Nephron progenitor cell (in vitro differentiated cells): ENCODE measurements at places on chromosomes 5 and 9.

- no peak for DNase-seq
These were observed 157.5 kb downstream of the EBF1 start for GRCh38 chr5:158942217-158942616.

GRCh38 chr5:17304282-17304681, 86.9 kb downstream of the BASP1 start:
- DNase-seq = no peak

GRCh38 chr5:38922199-38922598, 76.4 kb downstream of the OSMR start:
- peak; percentile 67 for DNase-seq

DNA sequence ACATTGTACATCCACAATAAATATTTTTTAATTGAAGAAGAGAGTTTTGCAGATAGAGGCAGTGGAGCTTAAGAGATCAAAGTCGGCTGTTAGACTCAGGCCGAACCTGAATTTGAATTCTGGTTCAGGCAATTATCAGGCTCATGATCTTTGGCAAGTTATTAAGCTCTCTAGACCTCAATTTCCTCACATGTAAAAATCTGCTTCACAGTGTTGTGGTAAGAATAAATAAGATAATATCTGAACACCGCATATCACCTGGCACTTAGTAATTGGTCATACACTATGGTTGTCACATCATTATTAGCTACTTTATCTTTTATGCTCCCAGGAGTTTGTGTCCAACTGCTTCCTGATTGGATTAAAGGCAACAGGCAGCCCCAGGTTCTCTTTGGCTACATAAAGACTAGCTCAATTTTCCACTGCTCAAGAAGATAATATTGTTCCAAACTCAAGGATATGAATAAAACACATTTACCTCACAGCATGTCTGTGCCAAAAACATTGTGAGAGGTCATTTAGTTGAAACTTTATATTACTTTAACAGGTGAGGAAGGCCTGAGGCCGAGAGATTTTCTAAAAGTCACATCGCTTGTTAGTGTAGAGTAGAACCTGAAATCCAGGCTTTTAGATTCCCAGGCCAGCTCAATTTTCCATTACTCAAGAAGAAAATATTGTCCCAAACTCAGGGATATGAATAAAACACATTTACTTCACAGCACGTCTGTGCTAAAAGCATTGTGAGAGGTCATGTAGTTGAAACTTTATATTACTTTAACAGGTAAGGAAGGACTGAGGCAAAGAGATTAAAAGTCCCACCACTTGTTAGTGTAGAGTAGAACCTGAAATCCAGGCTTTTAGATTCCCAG, 289.2 kb upstream of the PTGER4 start:
- no peak for DNase-seq

DNA sequence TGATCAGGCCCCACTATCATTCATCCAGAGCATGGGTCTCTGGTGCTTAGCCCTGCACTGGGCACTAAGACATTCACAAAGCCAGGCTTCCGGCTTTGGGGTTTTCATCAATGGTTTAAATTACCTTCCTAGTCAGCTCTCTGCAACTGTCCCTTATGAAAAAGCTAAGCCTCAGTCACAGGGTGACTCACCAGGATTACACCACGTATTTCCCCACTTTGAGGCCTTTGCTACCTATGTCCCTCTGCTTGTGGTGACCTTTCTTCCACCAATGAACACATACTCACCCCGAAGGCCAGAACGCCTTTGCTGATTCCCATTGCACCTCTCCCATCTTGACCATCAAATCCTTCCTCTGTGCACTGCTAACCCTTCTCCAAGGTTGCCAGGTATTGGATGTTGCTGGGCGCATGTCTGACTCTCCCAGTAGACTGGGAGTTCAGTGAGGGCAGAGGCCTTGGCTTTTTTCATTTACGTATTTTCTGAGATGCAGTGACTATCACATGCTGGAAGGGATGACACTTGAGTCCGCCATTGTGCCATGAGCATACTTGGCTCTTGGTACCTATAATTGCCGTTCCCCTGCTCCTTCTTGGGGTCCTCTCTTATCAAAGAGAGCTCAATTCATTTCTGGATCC, 58.7 kb upstream of the TNFSF8 start:
- no peak for DNase-seq

- no peak for DNase-seq
These were observed 472.2 kb downstream of the TUSC1 start for GRCh38 chr9:25206027-25206426.

GRCh38 chr5:177427211-177427822, 841 bp downstream of the GRK6 start:
- no peak for DNase-seq

GRCh38 chr5:21680196-21680595, 1172.9 kb downstream of the CDH12 start:
- DNase-seq = no peak

- no peak for DNase-seq
These were observed 43.7 kb upstream of the RFX3 start for GRCh38 chr9:3569529-3569928.

GRCh38 chr5:170425731-170426130, 36.6 kb upstream of the KCNMB1 start:
- no peak for DNase-seq

DNA sequence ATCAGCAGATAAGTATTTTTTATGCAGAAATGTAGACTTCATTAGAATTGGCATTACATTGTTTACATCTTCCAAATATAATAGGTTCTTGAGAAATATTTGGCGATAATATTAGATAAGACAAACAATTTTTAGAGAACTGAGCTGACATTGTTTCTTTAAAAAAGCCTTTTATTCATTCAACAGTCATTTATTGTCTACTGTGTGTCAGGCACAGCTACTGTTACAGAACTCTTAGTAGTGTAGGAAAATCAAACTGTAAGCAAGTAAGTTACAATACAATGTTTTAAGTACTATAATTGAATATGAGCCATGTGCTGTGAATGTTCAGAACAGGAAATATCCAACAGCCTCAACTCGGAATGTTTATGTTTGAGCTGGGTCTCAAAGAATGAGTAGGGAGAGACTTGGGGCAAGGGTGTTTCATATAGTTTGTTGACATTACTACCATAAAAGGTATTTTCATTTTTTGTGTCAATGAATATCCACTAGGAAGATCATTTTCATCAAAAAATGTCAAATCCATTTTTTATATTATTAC, 114.0 kb downstream of the CDC42SE2 start:
- DNase-seq = no peak

DNA sequence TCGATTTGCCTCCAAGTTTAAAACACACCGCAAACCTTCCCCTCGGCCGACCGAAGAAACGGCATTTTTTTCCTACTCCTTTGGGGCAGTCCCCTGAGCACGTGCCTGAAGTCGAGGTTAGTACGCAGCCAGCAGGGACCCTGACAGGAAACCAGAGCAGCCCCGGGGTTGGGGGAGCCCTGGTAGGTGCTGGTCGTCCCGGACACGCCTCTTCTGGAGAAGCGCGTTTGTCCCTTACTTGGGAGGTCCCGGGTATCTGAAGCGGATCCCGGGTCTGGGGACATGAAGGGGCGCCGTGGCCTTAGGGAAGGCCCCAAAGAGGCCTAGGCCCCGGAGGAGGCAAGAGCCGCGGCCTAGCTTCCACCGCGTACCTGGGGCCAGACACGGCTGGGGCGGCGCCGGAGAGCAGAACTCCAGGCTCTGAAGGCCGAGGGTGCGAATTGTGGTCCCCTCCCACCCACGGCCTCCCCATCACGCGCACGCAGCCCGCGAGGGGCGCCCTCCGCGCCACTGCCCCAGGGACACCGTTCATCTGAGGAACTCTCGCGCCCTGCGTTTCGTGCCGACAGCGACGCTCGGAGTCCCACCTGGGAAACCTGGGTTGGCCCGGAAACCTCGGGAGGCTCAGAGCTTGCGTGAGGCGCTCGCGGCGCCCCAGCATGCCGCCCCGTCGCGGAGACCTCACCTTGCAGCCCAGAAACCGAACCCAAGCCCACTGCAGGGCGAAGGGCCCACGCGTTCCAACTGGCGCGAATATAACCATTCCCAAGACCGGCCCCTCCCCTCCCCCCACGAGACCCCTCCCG, 10.4 kb downstream of the OTP start:
- DNase-seq = peak; percentile 18

DNA sequence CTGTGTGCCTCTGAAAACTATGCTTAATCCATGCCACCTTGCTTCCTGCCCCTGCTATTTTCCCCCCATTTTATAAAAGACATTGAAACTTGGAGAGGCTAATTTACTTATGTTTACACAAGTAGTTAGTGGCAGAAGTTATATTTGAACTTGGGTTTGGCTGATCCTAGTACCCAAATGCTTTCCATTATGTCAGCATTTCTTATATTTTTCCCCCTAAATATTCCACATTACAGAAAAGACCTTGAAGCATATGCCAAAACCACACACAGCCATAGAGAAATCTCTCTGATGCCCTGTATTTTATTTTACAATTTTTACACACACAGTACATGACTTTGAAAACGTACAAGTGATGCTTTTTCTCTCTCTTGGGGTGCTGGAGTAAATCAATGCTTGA, 11.2 kb downstream of the C1QTNF2 start:
- DNase-seq = no peak

DNA sequence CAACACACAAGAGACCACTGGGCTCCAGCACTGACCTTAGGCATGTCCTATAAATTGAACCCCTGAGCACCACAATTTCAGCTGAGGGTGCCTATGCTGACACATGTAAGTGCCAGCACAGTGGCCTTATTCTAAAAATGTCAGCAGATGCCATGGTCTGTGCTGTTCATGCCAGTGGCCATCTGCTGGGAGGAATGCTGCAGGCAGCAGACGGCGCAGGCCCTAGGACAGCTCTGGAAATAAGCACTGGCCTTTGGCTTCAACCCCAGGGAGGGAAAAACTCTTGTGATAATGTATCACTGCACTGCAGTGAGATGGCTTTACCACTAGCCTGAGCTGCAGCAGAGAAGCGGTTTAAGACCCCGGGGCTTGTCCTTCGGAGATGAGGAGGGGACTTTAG, 98.5 kb downstream of the SYK start:
- DNase-seq = no peak

DNA sequence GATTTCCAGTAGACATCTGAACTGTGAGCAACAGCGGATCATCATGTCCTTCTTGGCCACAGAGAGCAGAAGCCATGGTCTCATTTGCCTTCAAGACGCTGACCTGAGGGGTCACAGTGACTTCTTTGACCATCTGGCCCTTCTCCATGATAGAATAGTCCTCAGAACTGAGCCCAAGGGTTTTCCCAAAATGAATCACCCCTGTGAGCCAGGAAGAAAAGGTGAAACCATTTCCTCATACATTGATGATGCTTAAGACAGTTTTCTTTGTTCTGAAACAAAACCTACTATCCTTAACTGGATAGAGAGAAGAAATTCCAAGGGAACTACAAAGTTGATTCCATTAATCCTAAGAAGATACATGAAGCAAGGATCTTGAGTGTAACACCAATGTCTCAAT, 503.9 kb downstream of the CTNND2 start:
- DNase-seq = no peak
